Fibroblast of upper back skin (primary cell): ENCODE measurements at places on chromosomes 12 and 14.

DNA sequence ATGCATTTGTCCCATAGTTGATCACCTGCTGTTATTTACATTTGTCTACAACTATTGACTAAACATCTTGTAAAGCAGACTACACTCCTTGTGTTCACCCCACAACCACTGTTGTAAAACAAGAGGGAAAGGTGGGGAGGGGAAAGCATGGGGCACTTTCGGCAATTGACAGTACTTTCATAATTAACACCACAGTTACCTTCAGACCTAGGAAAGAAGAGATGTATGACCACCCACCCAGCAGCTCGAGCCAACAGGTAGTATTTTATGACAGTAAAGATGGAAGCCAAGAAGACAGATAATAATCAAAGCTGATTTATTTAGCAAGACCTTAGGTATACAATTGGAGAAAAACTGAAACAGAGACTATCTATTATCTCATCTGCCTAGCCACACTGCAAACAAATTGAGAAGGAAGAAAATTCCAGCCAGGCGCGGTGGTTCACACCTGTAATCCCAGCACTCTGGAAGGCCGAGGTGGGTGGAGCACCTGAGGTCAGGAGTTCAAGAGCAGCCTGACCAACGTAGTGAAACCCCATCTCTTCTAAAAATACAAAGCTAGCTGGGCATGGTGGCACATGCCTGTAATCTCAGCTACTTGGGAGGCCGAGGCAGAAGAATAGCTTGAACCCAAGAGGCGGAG is 11.2 kb downstream of the HECTD4 start:
- no peak for DNase-seq

DNA sequence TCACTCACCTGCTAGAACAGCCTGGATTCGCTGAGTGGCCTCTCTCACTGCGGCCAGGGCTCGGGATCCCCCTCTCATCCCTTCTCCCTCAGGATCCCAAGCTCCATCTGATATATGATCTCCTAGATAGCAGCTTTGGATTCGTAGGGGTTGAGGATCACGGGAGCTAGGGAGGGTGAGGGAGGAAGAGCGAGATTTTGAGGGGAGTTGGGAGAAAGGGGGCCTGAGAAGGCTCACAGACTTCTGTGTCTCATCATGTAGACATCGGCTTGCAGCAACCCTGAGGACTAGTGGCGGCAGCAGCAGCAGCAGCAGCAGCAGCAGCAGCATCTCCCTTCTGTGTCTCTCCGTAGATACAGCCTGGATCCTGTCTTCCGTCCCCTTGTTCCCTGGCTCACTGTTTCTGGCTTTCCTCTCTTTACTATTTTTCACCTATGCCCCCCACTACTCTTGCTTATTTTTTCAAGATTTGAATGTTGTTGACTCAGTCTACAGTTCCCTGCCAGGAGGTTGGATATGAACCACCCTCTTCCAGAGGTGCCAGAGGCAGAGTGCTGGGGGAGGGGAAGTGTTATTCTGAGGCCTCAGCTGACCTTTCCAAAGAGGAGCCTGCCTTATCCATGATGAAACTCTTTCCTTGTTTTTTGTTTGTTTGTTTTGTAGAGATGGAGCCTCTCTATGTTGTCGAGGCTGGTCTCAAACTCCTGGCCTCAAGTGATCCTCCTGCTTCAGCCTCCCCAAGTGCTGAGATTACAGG is at the start of gene CIROP:
Gene CIROP, minus strand, starts transcription at position 399 of the 757 bp plus-strand sequence. Its CDS starts 69 bp downstream, at position 330.
- no peak for DNase-seq

DNA sequence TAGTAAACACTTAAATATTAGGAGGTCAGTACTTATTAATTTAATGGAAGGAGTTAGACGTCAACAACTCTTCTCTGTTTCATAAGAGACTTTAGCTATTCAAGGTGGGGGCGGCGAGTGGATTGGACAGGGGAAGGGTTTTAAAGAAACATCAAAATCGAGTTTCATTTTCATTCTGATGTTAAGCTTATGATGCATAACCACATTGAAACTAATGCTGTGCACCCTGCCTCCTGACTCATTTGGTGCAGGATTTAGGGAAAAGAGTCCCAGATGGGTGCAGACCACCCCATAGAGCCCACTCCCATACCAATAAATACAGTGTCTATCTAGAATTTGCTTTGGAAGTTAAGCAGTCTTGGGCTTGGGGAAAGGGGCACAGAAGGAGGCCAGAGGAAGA is 7.4 kb downstream of the ZBTB39 start:
- DNase-seq = no peak

- DNase-seq = no peak
These were observed 29.8 kb upstream of the PLEKHG6 start for GRCh38 chr12:6280672-6281071.

DNA sequence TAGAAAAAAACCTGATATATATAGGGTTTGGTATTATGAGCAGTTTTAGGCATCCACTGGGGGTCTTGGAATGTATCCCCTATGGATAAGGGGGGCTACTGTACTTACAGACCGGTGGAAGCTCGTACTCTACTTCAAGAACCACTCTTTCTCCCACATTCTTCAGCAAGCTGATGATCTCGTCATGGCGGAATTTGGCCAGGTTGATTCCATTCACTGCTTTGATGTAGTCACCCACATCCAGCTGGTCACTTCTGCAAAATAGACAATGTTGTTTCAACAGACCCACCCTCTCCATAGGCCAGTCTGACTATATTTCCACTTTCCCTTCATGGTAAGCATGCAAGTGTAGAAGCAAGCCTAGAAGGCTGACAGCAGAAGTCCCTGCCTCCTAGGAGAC is 139.9 kb downstream of the GRIP1 start:
- peak; percentile 37 for DNase-seq
